Fibroblast of lung (primary cell): ENCODE measurements at places on chromosomes 3 and 15.

GRCh38 chr15:40593165-40593564, 884 bp upstream of the KNL1 start:
- H3K36me3 ChIP-seq: no peaks in the 10 kb centered on the region
- H3K4me3 ChIP-seq: no peak overlapping the region
- no peak for DNase-seq
- H3K27me3 ChIP-seq: no peaks in the 10 kb centered on the region

- peak; percentile 83 for DNase-seq
- no peaks in the 10 kb centered on the region for H3K36me3 ChIP-seq
- H3K4me1 ChIP-seq: no peaks in the 10 kb centered on the region
- no peak overlapping the region for H3K27ac ChIP-seq
- no peaks in the 10 kb centered on the region for H3K27me3 ChIP-seq
Measured at GRCh38 chr3:157618075-157618760, 115.0 kb upstream of the VEPH1 start.

- no peaks in the 10 kb centered on the region for H3K4me1 ChIP-seq
- H3K36me3 ChIP-seq: no peaks in the 10 kb centered on the region
- no peak for DNase-seq
Measured at GRCh38 chr3:22322861-22323260, 571.9 kb upstream of the ZNF385D start.

DNA sequence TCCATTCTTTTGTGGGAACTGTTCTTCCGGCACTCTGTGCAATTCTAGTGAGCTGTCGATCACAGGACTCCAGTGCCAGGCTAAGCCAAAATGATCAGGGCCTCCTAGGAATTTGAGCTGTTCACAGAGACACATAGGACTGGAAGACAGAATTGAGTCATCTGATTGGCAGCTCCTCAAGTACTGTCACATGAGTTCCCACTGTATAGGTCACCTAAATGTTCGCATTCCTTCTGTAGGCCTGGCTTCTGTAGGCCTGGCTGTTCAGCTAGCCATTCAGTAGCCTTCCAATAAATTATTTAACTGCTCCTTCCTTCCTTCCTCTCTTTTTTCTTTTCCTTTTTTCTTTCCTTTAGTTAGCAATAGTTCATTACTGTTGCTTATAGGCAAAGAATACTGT, 4.3 kb downstream of the PROS1 start:
- peak; percentile 67 for DNase-seq
- H3K4me3 ChIP-seq: no peak overlapping the region
- no peak overlapping the region for H3K27ac ChIP-seq
- H3K27me3 ChIP-seq: no peaks in the 10 kb centered on the region
- no peaks in the 10 kb centered on the region for H3K36me3 ChIP-seq
- H3K4me1 ChIP-seq: peaks cover 4% of the 10 kb centered on the region
